ENCODE measurements at places on chromosomes 4 and X. TPM values are rescaled to one million over a fixed set of nuclear protein-coding genes. Genes with fewer than 3 reads are reported as not detected.

The SERPINA7 gene
- total RNA-seq, result not detected

The HTR2C gene
- total RNA-seq, result not detected

The TMSB15C gene
- total RNA-seq, result 0.22 TPM

The HSFX4 gene
- total RNA-seq, result not detected

The PRSS12 gene
- total RNA-seq, result 0.38 TPM

The CYP2U1 gene
- 1.3 TPM for total RNA-seq

The GPAT3 gene
- 32.8 TPM for total RNA-seq

The SLC6A14 gene
- total RNA-seq, result not detected

The ATP1B4 gene
- 0.02 TPM for total RNA-seq

The ARMCX5 gene
- total RNA-seq, result 9.7 TPM

The LONRF3 gene
- total RNA-seq, result 1.7 TPM

The SOWAHB gene
- 0.06 TPM for total RNA-seq

The WNK3 gene
- total RNA-seq, result 0.22 TPM

The PABPC1L2B gene
- not detected for total RNA-seq

The PGAM4 gene
- 0.44 TPM for total RNA-seq

The MAGEB1 gene
- total RNA-seq, result not detected

The SLIT2 gene
- total RNA-seq, result 0.02 TPM

The CXCL10 gene
- total RNA-seq, result 0.11 TPM

The CRLF2 gene
- 0.87 TPM for total RNA-seq

The MAGEA1 gene
- 0.11 TPM for total RNA-seq

The DEFB131A gene
- total RNA-seq, result not detected

The SORBS2 gene
- total RNA-seq, result 0.89 TPM

The SPANXA1 gene
- total RNA-seq, result 0.25 TPM

The POLN gene
- total RNA-seq, result 0.71 TPM

The NDNF gene
- total RNA-seq, result not detected

The OTC gene
- total RNA-seq, result not detected

The DDIT4L gene
- total RNA-seq, result 0.24 TPM

The ARSD gene
- total RNA-seq, result 16.3 TPM

The UGT2B15 gene
- total RNA-seq, result 0.14 TPM

The SFRP2 gene
- 0.06 TPM for total RNA-seq

The AVPR2 gene
- total RNA-seq, result not detected

The FAM13A gene
- 7.5 TPM for total RNA-seq

The NXF3 gene
- total RNA-seq, result not detected

The KLKB1 gene
- total RNA-seq, result not detected

The CYTL1 gene
- not detected for total RNA-seq

The GAGE12E gene
- total RNA-seq, result not detected

The GAGE12F gene
- not detected for total RNA-seq

The MAGEB17 gene
- not detected for total RNA-seq

The SERTM2 gene
- total RNA-seq, result not detected

The MAP3K15 gene
- 1.8 TPM for total RNA-seq

The TBX22 gene
- not detected for total RNA-seq

The WDR1 gene
- total RNA-seq, result 241 TPM

The COL4A5 gene
- total RNA-seq, result 12.2 TPM

The QRFPR gene
- total RNA-seq, result 0.06 TPM

The GDI1 gene
- 110 TPM for total RNA-seq

The RNF212 gene
- 0.81 TPM for total RNA-seq

The PTTG2 gene
- total RNA-seq, result not detected

The RBM47 gene
- 36.7 TPM for total RNA-seq

The PCYT1B gene
- total RNA-seq, result 0.02 TPM

The YIPF6 gene
- total RNA-seq, result 30.5 TPM

The FHL1 gene
- total RNA-seq, result 23.2 TPM

The TAF9B gene
- total RNA-seq, result 11.7 TPM

The CFP gene
- 0.95 TPM for total RNA-seq

The TMPRSS11F gene
- not detected for total RNA-seq

The MAGEE2 gene
- total RNA-seq, result not detected

All from A549 treated with dexamethasone at 1 μM for 4 hours (cell line).